NCI-H446 treated with DMSO at 0.1 percent for 48 hours (cell line): ENCODE measurements at places on chromosomes 13 and 19.

DNA sequence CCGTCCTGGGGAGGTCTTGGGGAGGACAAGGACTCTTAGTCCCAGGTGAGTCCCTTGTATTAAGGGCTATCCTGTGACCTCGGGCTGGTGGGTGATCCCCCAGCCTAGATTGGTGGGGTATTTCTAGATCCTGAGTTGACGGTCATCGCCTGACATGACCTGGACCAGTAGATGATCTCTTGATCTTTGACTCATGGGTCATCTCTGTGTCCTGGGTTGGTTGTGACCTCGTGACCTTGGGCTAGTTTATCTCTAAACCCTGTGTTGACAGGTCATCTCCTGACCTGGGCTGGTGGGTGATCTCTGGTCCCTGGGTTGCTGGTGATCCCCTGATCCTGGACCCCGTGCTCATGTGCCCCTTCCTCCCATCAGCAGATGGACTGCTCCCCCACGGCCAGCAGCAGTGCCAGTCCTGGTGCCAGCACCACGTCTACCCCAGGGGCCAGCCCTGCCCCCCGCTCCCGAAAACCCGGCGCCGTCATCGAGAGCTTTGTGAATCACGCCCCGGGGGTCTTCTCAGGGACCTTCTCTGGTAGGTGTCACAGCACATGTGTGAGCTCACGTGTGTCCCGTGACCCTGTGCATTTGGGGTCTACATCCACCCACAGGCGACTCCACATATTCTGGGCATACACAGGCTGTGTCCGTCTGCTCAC, 6.3 kb downstream of the MIDN start:
- no peak for DNase-seq

GRCh38 chr19:15123031-15123890, 16.1 kb downstream of the SYDE1 start:
- no peak for DNase-seq

GRCh38 chr13:55893540-55893939, 1247.2 kb upstream of the PRR20A start:
- DNase-seq = no peak

DNA sequence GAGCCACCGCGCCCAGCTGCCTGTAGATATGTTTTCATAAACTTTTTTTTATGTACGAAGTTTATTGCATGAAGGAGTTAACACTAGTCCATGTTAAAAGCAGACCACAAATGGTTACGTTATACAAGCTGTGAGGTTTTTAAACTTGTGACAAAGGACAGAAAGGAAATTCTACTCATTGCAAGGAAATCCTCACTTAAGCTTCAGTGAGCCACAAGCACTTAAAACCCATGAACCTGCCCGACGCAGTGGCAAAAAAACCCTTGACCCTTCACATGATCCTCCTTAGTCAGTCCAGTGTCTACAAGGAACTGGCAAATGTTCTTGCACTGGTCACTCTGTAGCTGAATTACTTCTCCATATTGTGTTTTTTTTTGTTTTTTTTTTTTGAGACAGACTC, 4.2 kb downstream of the MPND start:
- DNase-seq = no peak

DNA sequence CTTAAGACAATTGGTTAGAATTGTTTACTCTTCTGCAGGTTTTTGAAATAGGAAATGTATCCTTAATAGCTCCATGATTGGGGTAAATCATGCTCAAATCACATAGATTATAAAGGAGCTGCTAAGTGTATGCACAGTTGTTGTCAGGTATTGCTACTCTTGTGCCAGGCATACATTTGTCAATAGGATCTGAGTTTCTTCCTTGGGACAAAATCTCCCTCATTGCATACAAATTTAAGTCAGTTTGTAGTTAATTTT, 109.3 kb upstream of the MLNR start:
- DNase-seq = no peak

GRCh38 chr13:42364613-42365000, 92.7 kb downstream of the AKAP11 start:
- no peak for DNase-seq

- DNase-seq = peak; percentile 17
These were observed 60.0 kb upstream of the SERP2 start for GRCh38 chr13:44313674-44314073.

DNA sequence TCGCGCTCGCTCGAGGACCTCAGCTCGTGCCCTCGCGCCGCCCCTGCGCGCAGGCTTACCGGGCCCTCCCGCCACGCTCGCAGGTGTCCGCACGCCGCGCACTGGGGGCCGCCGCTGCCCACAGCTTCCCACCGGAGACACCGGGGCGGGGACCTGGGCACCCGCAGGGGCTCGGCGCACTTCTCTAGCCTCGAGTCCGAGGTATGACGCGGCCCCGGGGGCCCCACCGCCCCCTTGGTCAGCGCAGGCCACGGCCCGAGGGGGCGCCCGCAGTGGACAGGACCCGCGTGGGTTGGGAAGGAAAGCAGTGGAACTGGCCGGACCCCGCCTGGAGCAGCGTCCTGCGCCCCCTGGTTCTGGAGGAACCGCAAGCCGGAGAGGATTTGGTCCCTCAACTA, 2.1 kb upstream of the GRWD1 start:
- DNase-seq = no peak

GRCh38 chr13:106052200-106052767, 483.2 kb downstream of the EFNB2 start:
- no peak for DNase-seq

DNA sequence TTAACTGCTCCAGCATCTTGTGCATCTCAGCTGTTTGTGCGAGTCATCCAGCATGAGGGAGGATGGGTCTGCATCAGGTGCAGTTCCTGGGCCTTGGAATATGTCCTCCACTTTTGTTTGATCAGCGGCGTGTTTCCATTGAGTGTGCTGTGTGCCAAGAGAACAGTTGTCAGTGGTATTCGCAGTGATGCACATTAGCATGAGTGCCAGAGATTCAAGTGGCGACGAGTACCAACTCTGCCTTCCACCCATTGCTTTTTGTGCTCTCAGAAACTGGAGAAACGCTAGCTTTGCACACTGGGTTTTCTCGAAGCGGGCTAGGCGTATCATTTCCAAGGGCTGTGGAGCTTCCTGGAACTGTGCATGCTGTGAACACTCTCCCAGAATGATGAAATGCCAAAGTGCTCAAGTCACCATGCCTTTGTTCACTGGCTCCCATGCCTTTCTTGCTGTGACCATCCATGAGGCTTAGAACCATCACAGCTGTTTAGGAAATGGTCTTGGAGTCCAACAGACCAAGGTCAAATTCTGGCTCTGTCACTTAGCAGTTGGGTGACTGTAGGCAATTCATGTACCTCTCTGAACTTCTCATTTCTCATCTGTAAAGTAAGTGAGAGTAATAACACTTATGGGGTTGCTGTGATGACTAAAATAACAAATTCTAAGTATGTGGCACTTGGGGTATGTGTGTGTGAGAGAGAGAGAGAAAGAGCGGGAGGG, 18.4 kb downstream of the LRCH1 start:
- peak; percentile 80 for DNase-seq
